Activated naive CD4-positive, alpha-beta T cell treated with Interleukin-2 at 50 U/mL for 16 hours (primary cell): ENCODE measurements at places on chromosomes 5 and 9.

DNA sequence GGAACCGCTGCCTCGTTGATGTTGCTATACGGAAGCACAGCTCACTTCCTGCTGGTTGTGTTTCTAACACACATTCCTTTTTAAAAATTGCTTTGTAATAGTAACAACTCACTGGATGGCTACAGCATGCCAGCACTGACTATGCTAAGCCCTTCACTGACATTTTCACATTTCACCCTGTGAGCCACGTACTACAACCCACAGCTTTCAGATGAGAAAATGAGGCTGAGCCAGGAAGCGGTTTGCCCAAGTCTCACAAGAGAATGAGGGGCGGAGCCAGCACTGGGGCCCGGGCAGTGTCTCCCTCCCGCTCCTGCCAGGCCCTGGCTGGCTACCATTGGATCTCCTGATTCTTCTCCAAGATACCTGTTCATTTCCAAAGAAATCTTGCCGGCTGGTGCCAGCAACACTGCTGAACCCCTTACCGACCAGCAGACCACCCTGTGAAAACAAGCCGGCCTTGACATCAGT, 38.3 kb downstream of the FAM78A start:
- peak; percentile 88 for DNase-seq

DNA sequence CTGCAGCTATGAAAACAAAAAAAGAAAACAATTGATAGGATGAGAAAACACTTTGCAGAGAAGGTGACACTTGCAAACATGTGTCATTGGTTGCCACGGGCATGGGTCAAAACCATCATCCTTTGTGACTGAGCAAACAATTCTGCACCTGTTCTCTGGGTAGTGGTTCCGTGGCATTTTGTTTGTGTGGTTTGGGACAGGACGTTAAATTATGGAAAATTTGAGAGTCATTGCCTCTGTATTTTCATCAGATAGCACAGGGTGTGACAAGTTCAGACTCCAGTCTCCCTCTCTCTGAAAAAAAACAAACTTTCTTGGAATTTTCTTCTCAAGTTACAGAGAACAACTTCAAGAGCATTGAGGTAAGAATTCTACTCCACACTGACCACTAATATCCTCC, 113.4 kb upstream of the HMHB1 start:
- DNase-seq = no peak

DNA sequence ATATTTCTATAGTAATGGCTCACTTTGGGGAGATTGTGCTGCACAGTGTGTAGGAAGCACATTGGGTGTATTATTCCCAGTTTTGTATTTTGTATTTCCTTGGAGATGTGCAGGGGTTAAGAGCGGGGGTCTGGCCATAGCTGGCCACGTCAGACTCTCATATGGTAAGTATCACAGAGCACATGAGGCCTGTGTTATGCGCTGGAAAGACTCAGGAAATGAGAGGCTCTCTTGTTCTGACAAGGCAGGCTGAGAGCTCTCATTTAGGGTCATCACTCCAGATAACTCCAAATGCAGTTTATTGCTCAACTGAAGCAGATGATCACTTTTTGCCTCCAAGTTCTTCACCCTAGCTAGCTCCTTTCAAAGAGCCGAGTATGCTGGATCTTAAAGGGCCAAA, 205.7 kb downstream of the NTRK2 start:
- DNase-seq = no peak

- DNase-seq = peak; percentile 36
These were observed 7.1 kb upstream of the AFAP1L1 start for GRCh38 chr5:149264439-149265067.

DNA sequence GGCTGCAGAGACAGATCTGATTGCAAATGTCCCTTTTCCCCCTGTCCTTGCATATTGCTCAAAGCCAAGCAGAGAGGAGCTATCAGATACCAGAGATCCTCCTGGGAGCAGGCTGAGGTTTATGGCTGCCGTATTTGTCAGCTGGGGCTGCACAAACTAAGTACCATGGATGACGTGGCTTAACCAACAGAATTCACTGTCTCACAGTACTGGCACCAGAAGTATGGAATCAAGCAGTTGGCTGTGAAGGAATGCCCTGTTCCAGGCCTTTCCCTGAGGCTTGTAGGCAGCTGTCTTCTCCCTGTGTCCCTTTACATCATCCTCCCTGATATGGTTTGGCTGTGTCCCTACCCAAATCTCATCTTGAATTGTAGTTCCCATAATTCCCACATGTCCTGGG, 2.6 kb downstream of the CFAP90 start:
- DNase-seq = no peak

- DNase-seq = no peak
These were observed 136.3 kb upstream of the BASP1 start for GRCh38 chr5:17081142-17081541.
